ENCODE measurements at places on chromosomes 1 and 21.

GRCh38 chr21:32368386-32368785 is 24.4 kb downstream of the URB1 start:
- no peak for DNase-seq

DNA sequence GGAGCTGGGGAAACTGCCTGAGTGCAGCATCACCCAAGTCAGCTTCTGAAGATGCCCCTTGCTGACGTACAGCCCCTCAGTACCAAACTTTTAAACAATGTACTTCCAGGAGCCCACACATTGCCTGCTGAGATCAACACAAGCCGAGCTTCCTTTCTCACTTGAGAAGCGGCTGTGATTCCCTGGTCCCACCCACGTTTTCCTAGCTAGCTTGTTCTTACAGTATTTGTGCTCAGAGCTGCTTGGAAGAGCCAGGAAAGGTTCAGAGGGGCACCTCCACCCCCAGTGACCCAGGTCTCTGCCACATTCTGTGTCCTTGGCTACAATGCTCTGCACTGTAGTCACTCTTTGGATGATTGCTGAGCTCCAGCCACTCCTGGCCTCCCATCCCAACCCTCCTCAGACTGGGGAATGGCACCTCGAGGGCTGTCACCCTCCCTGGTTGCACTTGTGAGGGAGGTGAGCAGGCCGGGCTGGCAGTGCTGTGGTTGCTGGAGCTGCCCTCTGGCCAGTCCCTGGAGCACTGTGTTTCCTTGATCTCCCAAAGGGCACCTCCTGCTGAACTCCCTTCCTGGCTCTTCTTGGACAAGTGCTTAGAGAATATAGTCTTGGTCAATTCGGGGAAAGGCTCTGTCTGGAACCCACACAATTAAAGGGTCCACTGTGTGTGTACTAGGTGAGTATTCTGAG is 355.1 kb downstream of the AJAP1 start:
- peak; percentile 59 for DNase-seq

DNA sequence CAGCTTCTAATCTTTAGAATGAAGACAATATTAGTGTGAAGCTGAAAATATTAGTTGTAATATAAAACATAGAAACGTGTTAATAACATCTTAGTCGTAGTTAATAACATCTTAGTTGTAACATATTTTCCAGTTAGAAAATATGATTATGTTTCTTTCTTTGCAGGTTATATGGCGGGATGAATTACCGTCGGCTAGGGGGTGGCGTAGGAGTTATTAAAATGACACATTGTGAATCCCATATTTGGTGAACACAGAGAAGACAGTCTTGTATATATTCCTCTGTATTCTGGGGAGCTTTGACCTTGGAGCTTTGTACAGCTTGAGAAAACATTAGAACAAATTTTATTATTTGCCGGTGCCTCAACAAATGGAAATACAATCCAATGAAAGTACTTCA is 39.5 kb upstream of the DARS2 start:
- DNase-seq: no peak

- DNase-seq: peak; percentile 42
Observed at GRCh38 chr1:81799939-81800694, 617 bp upstream of the ADGRL2 start.

DNA sequence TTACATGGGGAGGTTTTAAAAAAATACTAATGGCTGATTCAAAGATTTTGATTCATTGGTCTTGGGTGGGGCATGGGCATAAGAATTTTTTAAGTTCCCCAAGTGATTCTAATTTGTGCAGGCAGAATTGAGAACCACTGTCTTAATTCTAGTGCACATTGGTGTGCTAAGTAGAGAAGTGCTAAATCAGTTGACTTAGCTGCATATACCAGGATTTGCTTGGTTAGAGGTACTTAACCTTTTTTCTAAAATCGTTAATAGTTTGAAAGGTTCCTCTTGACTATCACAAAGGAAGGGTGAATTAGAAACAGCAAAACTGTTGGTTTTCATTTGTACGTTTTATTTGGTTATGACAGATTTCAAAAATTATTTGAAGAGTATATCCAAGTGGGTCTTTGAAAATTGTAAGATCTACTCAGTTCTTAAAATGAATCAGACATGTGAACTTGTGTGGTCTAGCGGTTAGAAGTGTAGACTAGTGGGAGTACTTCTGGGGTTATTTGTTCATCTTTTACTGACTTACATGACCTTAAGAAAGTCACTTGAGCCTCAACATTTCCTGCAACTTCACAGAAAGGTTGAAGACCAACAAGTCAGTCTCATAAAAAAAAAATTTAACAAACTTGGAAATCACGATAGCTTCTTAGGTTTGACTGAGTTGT is 66.7 kb downstream of the RPAP2 start:
- no peak for DNase-seq

- DNase-seq: no peak
Observed at GRCh38 chr21:42299324-42300044, 15.7 kb downstream of the TFF3 start.

DNA sequence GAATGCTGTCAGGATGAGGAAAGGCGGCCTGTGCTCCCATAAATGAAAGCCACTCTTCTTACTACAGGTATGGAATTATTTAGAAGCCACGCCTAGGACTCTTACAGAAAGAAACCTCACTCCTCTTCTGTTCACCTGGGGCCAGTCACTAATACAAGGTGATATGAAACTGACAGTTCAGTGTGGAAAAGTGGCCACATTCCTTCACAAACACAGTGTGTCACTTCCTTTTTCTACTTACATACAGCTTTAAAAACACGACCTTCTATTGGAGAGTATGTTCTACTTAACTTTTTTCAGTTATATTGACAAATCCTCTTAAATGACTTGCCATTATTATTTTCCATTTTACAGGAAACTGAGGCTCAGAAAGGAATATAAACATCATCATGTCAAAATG is 163.1 kb downstream of the PCNX2 start:
- DNase-seq: no peak

DNA sequence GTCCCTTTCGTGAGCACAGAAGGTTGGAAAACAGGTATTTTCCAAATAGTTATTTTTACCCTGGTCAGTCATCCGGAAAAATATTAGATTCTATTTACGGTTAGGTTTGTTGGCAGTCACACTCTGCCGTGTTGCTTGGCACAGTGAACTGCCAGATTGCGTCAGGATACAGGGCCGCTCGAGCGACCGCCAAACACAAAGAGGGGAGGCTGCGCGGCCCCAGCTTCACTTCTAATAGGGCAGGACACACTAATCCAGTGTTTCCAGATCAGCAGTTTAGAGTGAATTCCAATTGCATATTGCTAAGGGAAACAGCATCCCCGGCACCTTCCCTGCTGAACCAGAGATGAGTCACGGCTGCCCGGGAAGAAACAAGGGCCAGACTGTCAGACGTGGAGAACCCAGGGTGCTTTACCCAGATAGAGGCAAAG is 22.9 kb downstream of the UMODL1 start:
- DNase-seq: no peak

GRCh38 chr1:194114288-194114687 is 927.9 kb upstream of the B3GALT2 start:
- no peak for DNase-seq

All from head of caudate nucleus (tissue), 42 donors.